NCI-H2171 treated with DMSO at 0.1 percent for 48 hours (cell line): ENCODE measurements at places on chromosomes 3 and 15.

DNA sequence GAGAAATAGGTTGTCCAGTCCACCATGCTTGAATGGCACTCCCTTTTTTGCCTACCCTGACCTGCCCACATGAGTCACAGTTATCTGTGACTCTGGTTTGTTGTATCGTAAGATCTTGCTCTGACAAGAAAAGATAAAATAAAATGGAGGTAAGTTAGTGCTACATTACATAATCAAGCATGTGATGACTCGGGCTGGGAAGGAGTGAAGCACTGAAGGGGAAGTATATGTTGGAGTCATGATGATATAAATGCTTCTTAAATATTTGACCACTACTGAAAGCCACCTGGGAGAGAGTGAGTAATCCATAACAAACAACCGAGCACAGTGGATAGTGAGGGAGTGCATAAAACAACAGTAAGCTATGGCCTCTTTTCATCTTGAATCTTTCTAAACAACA lies 124.4 kb downstream of the SHOX2 start:
- DNase-seq, result no peak

DNA sequence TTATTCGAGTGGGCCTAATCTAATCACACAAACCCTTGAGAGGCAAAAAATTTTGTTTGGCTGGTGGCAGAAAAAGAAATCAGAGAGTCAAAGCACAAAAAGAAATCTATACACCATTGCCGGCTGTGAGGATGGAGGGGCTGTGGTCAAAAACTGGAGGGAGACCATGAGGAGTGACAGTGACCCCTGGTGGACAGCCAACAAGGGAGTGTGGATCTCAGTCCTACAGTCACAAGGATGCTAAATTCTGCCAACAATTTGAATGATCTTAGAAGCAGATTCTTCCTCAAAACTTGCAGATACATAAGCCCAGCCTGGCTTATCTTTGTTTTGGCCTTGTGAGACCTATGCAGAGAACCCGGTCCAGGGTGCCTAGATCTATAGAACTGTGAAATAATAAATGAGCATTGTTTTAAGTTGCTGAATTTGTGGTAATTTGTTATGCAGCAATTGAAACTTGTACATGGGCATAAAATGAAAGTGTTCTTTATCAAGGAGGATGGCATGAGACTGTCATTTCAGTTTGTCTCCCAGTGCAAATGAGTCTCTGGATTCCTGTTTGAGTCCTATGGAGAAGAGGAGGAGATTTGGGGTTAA lies 103.0 kb upstream of the ARHGEF26 start:
- DNase-seq, result no peak

- DNase-seq, result no peak
Measured at GRCh38 chr3:106337116-106337515, 468.3 kb upstream of the CBLB start.

- no peak for DNase-seq
Measured at GRCh38 chr3:82410366-82410765, 648.9 kb upstream of the GBE1 start.

GRCh38 chr3:1532935-1533606 lies 440.2 kb downstream of the CNTN6 start:
- DNase-seq, result no peak

GRCh38 chr3:12177126-12177525 lies 18.4 kb upstream of the TIMP4 start:
- DNase-seq, result no peak

DNA sequence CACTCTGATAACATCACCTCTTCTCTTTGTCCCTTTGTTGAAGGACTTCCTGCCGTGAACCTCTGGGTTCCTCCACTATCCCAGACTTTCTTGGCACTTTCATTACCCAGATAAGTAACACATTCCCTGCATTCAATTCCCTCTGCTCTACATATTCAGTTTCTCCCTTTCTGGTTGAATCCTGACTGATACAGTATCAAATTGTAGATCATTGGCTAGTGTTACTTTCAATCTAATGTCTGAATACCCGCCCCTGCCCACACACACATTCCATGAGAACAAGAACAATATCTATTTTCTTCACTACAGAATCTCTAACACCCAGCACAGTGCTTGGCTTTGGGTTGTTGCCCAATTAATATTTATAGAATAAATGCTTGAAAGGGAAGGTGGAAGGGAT lies 163.5 kb downstream of the ABHD5 start:
- DNase-seq, result no peak

GRCh38 chr15:49855917-49856637 lies 235.2 kb downstream of the DTWD1 start:
- DNase-seq, result no peak

- DNase-seq, result no peak
Measured at GRCh38 chr3:187741403-187742350, 3.6 kb downstream of the BCL6 start.

GRCh38 chr3:69948246-69948862 lies 51.2 kb upstream of the SAMMSON start:
- peak; percentile 55 for DNase-seq

- no peak for DNase-seq
Measured at GRCh38 chr3:149575213-149575960, 82.4 kb downstream of the WWTR1 start.

DNA sequence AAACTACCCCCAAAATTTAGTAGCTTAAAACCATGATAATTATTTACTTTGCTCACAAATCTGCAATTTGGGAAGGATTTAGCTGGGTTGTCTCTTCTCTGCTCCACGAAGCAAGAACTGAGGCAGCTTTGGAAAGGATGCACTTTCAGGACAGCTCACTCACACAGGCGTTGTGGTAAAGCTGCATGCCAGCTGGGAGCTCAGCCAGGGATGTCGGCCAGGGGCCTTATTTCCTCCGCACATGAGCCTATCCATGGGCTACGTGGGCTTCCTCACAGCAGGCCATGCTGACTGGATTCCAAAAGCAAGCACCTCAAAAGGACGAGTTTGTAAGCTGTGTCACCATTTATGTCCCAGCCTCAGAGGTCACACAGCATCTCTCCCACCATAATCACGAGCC lies 301.3 kb upstream of the IGF1R start:
- DNase-seq, result no peak

- DNase-seq, result no peak
Measured at GRCh38 chr3:128663151-128663550, 12.5 kb upstream of the RPN1 start.

- no peak for DNase-seq
Measured at GRCh38 chr15:101063891-101064794, 145.0 kb downstream of the LRRK1 start.

DNA sequence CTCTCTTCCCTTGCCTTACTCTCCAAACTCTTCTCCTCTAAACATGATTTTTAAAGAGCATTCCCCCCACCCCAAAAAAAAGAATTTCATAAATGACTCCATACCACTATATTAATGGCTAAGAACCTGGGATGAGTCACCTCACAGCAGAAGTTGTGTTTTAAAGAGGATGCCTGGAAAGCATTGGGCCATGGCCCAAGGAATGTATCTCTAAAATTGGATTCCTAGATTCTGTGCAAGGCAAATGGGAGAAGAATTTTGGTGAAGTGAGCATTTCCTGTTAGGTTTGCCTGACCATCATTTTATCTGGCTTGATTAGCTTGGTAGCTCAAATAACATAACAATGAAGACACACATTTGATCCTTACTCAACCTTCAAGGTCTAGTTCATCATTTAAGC lies 251.4 kb downstream of the NR1D2 start:
- no peak for DNase-seq

DNA sequence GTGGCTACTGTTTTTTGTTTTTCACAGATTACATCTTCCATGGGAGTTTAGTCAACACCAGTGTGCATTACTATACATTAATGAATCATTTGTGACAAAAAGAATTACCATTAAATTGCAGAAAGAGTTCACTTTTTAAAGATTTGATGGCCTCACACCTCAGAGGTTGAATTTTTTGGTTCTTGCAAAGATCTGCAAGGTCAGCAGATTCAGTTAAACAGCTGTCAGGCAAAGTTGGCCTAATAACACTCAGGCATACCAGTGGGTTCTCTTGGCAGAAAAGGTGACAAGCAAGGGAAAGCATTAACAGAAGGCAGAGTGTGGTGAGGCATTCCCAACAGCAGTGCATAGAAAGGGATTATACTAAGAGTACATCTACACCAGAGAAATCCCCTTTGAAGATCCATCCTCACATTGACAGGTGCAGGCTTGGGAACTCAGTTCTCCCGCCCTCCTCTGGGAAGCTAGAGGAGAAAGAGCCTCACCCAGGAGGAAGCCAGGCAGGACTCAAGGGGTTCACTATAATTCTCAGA lies 24.3 kb upstream of the PTX3 start:
- peak; percentile 51 for DNase-seq

GRCh38 chr3:126371096-126371705 lies 14.0 kb upstream of the KLF15 start:
- DNase-seq, result no peak

DNA sequence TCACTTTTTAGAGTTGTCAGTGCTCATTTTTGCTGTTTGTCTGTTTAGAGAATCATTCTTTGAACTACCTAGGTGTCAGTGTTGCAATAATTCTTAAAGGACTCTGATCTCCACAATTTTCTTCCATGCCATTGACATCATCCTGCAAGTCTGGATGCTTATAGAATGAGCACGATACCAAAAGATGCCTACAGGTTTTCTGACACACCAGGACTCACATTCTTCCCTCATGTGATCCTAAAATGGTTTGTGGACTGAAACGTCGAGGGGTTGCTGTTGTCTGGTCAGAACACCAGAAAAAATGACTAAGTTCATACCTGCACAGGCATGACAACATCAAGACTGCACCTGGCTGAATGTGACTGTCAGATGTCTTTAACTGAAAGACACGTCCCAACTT lies 95.9 kb downstream of the SEMA5B start:
- DNase-seq, result no peak

DNA sequence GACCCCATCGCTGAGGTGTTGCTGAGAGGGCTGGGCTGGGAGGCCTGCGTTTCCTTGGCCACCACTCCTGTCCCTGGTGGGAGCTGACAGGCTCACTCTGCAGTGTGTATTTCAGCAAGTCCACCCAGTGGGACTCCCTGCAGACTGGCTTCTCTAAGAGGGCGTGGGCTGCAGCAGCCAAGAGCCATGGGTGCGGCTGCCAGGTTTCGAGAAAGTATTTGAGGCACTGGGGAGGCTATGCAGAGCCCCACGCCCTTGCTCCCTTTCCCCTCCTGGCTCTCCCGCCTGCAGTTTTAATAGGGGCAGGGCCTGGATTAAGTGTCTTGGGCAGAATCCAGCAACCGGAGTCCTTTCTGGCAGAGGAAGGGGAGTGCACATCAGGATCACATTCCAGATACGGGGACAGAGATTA lies 242.1 kb downstream of the THSD4 start:
- DNase-seq, result no peak

DNA sequence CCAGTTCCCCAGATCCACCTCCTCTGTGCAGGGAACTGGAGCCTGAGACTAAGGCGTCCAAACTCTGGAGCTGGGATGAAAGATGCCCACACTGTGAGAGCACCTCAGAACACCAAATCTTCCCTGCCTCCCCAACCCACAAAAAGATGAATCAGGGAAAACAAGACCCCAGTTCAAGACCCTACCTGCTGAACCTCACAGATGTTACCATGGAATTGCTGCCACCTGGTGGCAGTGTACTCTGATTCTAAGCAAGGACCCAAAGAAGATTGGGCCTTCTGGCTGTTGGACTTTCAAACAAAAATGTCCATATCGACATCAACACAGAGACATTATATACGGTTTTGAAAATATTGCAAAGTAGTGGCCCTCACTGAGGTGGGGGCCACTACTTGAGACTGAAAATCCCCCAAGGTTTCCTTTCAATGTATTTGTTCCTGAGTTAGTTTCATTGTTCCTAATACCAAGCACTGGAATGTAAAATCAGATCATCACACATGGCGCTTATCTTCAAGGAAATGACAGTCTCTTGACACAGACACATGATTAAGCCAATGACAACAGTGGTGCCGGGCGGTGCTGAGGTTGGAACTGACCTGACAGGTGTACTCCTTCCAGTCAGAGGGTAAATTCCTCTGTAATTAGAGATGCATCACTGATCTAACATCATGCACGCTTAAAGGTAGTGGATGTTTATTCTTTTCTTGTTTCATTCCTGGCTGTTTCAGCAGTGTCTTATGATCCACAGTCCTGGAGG lies 67.6 kb downstream of the SLC6A11 start:
- peak; percentile 11 for DNase-seq

- DNase-seq, result peak; percentile 88
Measured at GRCh38 chr3:43769097-43769884, 78.6 kb downstream of the ABHD5 start.

DNA sequence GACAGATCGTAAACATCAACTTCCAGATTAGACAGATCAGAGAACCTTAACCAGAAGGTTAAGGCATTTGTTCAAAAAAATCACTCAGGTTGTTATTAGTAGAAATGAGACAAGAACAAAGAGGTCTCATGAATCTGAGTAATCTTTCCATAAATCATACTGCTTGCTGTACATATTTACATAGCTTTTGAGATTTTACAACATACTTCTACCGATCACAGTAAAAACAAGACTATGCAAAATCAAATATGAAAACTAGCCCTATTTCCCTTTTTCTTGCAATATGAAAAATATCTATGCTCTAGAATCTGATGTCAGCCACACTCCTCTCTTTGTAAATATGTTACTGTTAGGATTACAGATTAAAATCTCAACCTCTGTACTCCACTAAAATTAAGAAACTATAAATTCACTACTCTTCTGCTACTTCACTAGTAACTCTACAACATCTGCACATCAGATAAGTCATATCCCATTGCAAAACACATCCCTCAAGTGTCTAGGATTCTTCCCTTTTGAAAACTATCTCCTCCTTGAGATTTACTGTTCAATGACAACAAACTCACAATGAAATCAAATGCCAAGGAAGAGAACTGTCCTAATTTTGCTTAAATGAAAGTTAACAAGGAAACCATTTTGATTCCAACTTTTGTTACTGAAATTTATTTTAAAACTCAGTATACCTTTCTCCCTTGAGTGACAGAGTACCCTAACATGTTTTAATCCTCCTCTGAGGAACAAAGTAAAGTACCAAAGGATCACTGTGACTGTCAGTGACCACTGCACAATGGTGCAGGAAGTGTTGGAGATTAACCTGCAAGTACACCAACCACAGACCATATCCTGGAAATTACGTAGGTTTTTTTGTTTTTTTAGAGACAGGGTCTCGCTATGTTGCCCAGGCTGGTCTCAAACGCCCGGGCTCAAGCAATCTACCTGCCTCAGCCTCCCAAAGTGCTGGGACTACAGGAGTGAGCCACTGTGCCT lies 12.8 kb downstream of the DCUN1D1 start:
- DNase-seq, result no peak

DNA sequence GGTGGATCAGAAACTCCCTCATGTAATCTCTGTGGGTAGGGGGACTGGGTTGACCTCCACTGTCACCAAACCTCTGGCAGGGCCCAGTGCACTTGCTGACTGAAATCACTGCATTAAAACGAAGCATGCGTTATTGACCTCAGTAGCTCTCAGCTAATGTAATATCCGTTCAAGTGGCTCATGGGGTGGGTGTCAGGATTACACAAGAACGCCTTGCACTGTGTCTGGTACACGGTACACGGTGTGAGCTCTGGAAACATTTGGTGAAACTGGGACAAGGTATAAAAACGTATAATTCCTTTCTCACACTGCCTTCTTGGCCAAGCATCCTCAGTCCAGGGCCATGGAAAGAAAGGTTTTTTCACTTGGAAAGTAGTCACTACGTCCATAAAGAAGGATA lies 11.9 kb downstream of the LRTM1 start:
- no peak for DNase-seq

- DNase-seq, result peak; percentile 31
Measured at GRCh38 chr15:72116731-72117485, 1.0 kb downstream of the MYO9A start.

- peak; percentile 59 for DNase-seq
Measured at GRCh38 chr15:31216215-31216911, 110.3 kb upstream of the KLF13 start.
